ENCODE measurements at places on chromosomes 4 and X.

GRCh38 chr4:148425327-148426110 is 16.7 kb downstream of the NR3C2 start:
- DNase-seq: no peak

GRCh38 chrX:43589735-43590134 is 66.4 kb upstream of the MAOA start:
- no peak for DNase-seq

DNA sequence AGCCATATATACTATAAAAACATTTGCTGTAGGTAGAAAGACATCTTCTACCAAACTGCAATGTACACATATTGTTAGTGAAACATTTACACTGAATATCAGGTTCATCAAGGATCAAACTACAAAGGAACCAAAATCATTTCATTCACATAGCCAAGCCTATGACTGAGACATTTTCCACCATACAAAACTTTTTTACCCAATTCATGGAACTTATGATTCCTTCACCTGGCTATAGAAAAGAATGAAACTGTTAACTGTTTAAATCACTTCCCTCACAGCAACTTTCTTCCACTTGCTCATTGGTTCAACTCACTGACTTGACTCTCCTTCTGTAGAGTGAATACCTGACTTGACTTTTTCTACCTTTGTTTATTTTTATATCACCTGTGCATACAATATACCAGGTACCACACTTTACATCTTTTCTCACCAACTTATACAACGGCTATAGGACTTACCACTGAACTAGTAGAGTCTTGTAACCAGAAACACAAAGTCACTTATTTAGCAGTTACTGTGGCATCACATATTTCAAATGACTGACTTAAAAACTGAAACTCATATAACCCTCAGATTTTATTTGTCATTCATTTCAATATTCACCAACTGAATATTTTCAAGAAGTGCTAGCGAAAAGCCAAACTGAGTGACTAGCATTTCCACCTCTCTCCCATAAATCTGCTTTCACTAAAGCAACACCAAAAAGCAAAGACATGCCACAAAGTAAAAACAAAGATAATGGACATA is 30.9 kb downstream of the CAMK2D start:
- DNase-seq: no peak

GRCh38 chrX:22389556-22390179 is 117.0 kb downstream of the CBLL2 start:
- DNase-seq: no peak

- DNase-seq: no peak
These were observed 53.1 kb upstream of the C4orf50 start for GRCh38 chr4:6071191-6071958.

DNA sequence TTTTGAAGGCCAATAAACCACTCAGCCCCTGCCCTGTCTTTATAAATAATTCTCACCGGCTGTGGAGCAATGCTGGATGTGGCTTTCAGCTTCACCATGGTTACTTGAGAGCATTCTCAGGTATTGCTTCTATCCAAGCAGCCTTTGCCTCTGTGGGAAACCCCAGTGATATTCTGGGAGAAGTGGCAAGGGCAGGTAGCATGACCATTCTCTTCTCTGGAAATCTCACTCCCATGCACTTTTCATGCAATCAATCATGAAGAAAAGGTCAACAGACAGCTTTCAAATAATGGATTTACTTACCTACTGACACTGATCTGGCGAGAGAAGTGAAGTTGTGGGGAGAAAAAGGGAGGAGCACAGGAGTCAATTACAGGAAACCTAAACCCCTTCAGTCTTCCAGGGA is 49.5 kb downstream of the UNC5C start:
- DNase-seq: no peak

DNA sequence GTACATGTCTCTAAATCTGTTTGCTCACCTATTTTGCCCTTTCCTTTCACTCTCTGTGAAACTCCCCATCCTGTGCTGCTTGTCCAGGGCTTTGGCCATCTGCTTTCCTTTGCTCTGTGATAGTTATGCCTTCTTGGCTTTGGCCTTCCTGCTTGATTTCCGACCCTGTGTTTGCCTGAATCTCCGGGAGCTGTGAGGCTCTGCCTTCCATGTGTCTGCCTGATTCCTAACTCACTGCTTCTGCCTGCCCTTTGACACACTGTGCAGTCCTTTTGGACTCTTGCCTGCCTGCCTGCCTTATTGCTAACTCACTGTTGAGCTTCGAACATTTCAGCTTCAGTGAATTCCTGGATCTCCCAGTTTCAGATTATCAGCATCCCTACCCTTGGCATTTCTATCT is 143.1 kb downstream of the C4orf33 start:
- DNase-seq: no peak

- no peak for DNase-seq
These were observed 339.5 kb upstream of the DIPK2B start for GRCh38 chrX:45540181-45540580.

Measured in GM06990 (cell line).